Activated T-cell treated with anti-CD3 and anti-CD28 coated beads for 24 hours (primary cell): ENCODE measurements at places on chromosomes 2 and 18.

GRCh38 chr2:238997684-238998083 lies 149.8 kb downstream of the TWIST2 start:
- no peak for DNase-seq

DNA sequence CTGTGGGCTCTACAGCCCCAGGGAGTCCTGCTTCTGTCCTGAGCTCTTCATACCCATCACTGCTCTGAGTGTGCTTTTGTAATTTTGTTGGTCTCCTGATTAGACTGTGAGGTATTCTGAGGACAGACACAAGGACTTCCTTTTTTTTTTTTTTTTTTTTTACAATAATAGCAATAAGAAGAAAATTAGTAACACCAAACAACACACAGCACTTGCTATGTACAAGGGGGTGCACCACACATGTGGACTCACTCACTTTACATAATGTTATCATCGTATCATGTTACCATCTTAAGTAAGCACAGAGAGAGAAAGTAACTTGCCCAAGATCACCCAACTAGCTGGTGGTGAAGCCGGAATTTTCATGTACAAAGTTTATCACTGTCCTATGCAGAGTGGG lies 34.6 kb downstream of the MBP start:
- DNase-seq: no peak

- DNase-seq: no peak
These were observed 612.6 kb upstream of the ACVR2A start for GRCh38 chr2:147232225-147232669.

DNA sequence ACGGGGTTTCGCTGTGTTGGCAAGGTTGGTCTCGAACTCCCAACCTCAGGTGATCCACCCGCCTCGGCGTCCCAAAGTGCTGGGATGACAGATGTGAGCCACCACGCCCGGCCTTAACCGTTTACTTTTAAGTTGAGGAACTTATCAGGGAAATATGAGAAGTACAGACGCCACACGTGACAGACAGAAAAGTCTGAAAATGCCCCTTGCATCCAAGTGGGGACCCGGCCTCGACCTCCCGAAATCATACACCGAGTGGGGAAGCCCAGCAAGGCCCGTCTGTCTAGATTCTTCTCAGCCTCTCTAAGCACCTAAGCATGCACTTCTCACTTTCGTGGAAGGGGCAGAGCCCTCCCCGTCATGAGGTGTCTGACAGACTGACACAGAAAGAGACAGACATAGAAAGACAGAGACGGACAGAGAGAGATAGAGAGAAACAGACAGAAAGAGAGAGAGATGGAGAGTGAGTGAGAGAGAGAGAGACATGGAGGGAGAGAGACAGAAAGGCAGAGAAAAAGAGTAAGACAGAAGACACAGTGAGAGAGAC lies 107.3 kb upstream of the ANKRD30BL start:
- no peak for DNase-seq

DNA sequence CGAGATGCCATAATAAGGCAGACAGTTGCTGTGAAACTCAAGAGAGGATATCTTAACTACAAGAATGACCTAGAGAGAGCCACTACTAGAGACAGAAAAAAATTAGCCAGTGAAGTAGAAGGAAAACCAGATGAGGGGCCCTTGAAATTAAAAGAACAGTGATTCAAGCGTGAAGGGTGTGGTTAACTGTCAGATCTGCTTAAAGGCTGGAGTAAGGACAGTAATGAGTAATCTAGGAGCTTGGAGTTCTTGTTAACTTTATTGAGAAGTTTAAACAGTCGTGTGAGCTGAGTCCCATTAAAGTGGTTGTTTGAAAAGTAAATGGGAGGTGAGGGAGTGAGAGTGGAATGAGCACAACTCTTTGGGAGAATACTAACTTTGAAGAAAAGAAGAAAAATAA lies 21.3 kb downstream of the PIGN start:
- no peak for DNase-seq

GRCh38 chr18:13309031-13309747 lies 90.6 kb downstream of the LDLRAD4 start:
- DNase-seq: no peak

GRCh38 chr2:144516411-144516980 lies 3.4 kb downstream of the ZEB2 start:
- no peak for DNase-seq

DNA sequence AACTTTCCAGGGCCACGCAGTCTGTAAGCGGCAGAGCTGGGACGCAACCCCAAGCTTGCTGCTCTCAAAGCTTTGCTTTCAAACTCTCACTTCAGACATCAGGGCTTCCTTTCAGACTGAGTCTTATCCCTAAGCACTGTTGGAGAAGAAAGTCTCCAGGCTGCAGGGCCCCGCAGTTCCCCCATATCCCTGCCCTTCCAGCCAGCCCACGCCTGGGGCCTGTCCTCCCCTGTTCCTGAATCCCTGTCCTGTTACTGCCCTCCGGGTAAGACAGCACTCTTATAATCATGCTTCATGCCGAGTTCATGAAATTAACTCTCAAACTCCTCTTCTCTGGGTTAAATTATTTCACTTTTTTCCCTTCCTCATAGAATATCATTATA lies 37.9 kb downstream of the HPCAL1 start:
- no peak for DNase-seq

DNA sequence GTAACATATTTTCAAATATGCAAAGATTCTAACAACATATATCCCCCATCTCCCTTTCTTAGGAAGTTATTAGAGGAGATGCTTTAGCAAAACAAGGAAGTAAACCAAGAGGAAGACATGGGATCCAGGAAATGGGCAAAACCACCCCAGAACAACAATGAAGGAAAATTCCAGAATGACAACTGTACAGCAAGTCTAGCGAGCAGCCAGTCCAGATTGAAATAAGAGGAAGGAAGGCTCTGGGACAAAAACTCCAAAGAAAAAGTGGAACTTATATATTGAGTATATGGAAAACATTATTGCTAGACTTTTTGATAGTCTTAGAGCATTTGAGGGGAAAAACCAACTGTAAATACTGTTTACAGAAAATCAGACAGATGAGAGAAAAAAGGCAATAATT lies 2.9 kb upstream of the ARPC2 start:
- DNase-seq: no peak

- DNase-seq: no peak
These were observed 53.1 kb upstream of the HS6ST1 start for GRCh38 chr2:128371648-128372345.

DNA sequence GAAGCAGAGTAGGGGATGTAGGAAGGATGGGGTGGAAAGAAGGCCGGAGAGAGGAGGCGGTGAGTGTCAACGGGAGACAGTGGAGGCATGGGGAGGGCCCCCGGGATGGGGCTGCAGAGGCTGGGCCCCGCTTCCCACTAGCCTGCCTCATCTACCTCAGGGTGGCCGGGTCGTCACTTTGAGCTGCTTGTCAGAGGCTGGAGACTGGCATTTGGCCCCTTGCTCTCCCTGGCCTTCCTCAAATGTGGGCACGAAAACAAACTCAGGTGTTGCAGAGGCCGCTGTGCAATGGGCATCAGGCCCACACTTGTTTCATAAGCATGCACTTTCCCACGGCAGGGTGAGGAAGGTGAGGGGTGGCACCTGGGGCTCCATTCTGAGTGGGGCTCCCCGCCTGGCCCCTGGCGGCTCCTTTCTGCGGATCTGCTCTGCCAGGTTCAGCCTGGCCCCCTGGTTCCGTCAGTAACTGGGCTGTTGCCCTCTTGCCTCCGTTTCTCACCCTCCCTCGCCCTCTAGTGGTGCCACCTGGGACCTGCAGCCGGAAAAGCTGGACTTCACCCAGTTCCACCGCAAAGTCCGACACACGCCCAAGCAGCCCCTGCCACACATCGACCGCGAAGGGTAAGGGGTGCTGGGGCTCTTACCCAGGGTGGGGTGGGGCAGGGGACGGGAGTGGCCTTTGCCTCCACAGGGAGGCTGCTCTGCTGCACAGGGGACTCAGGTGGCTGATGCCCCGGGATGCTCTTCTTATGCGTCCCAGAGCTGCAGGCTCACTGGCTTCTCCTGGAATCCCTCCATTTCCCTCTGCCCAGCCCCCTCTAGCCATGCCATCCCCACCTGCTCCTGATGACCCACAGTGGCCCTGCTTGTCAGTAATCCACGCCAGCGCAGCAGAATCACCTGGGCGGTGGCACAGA lies 125.4 kb downstream of the CTIF start:
- peak; percentile 23 for DNase-seq

- no peak for DNase-seq
These were observed 45.1 kb upstream of the RAB27B start for GRCh38 chr18:54783139-54783538.

- no peak for DNase-seq
These were observed 425.5 kb upstream of the CDH2 start for GRCh38 chr18:28602391-28602790.

DNA sequence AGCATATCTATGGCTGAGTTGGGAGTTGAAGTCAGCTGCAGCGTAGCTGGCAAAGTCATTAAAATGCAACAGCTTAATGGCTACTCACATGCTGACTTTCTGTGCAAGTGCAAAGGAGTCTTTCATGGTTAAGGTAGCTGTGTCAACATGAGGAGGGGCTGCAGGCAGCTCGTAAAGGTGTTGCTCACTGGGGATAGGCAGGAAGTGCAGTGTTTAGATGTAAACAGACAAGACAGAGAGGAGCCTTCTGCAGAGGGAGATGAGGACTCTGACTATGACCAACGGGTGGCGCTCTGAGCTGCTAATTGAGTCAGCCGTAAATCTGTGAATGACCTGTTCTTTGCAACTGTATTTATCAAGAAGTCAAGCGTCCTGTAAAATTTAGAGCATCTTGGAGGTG lies 22.3 kb upstream of the CAVIN2 start:
- DNase-seq: no peak

- no peak for DNase-seq
These were observed 16.1 kb upstream of the CRYBA2 start for GRCh38 chr2:219009294-219009693.

GRCh38 chr2:47006374-47007222 lies 91.0 kb upstream of the MCFD2 start:
- DNase-seq: no peak

- DNase-seq: no peak
These were observed 555 bp downstream of the ALPI start for GRCh38 chr2:232456296-232457120.

- no peak for DNase-seq
These were observed 305.1 kb upstream of the MGAT5 start for GRCh38 chr2:133948610-133949290.

DNA sequence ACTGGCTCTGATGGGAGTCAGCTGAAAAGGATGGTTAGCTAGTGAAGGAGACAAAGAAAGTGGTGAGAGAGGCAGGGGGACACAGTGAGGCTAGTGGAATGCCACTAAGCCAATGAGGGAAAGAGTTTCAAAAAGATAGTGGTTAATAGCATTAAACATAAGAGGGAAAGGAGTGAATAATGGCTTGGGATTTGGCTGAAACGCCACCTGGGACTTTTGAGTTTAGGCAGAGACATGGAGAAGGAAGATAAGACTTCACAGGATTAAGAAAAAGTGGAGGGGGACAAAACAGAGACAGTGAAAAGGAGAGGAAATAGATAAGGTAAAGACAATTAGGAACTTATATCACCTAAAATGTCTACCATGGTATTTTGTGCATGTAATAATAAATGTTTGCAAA lies 6.9 kb downstream of the CD28 start:
- no peak for DNase-seq

GRCh38 chr18:33745871-33746545 lies 168.0 kb downstream of the ASXL3 start:
- DNase-seq: no peak

DNA sequence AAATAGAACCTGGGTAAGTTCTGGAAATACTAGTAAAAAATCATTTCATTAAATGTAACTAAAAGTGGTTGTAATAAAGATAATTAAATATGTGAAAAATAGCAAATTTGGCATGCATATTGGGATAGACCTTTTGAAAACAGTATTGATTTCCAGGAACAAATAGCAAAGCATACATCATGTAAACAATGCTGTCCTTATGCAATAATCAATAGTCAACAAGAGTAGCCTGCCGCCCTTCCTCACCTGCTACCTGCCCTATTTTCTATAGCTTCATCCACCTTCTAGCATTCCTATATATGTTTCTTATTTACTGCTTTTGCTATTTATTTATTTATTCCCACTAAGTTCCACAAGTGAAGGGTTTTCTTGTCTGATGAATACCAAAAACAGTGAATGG lies 35.1 kb upstream of the KYNU start:
- no peak for DNase-seq

DNA sequence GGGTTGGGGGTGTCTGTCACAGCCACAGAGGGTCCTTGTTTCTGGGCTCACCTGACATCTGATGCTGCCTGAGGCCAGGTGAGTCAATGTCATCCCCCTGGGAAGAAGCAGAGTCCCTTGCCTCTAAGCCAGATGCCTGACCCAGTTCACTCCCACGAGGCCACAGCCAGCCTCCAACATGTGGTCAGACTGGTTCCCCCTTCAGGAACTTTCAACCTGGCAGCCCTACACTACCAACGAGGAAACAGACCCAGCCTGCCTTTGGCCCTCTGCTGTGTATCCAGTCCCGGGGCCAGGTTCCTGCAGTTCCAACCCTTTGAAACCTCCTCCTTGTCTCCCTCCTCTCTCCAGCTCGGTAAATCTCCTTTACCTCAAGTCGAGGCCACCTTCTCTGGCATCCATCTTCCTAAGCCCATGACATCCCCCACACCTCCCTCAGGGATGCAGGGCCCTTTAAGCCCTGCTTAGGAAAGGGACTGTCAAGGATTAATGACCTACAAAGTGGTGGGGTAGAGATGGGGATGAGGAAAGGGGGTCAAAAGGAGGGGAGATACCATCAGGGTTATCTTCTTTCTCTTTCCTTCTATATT lies 49.2 kb upstream of the SMAD2 start:
- DNase-seq: no peak

DNA sequence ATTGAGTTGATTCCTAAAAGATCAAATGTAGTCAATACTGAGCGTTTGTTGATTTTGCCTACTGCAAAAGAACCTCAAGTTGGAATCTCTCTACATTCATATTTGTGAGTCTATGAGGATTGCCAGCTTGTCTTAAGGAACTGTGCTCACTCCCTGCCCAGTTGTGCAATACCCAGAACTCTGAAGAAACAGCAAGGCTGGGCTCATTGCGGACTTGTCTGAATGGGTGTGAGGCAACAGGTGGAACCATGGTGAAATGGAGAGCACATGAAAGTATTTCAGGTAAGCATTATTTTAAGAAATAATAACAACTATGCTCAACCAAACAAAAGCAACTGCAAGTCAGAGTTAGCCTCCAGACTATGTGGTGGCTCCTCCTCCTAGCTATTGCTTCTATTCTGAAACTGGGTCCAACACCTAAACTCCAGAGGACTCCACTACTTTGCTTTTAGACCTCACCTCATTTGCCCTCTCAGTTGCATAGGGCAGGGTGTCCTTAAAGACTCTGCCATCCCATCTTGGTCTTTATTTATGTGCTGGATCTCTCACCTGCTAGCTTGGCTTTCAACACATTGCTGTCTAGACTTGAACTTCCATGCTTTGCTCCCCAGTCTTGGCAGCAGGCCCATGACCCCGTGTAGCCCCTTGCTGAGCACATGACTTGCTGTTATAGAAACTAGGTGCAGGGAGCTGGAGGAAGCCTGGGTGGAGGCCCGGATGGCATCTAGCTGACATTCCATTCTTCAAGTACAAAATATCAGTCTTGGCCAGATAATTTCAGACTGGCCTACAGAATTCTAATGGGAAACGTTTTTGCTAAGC lies 94.8 kb upstream of the ARL5A start:
- no peak for DNase-seq

GRCh38 chr18:7890075-7890474 lies 323.0 kb downstream of the PTPRM start:
- no peak for DNase-seq

- DNase-seq: no peak
These were observed 562.9 kb downstream of the ARHGAP15 start for GRCh38 chr2:143692162-143692561.
